ENCODE measurements at places on chromosomes 7 and 10.
A peak's percentile ranks its signal among the peaks of the same experiment; 100 is the strongest.

DNA sequence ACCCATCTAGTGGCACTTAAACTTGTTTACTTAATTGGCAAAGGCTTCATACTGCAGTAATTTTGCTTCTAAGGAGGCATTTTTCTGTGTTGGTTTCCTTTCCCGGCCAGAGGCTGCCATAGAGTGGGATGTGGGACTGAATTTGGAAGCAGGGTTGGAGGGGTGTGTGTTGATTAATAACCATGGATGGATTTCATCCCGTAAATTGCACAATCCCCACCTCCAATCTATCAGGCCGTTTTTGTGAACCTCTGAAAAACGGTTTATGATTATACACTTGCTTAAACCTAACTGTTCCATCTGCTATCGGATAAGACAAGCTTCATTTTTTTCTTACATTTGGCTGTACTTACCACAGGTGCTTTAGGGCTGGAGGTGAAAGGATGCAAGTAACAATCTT is 1.3 kb downstream of the TMEM60 start:
- no peak for DNase-seq

GRCh38 chr7:44284216-44284615 is 41.2 kb downstream of the CAMK2B start:
- no peak for DNase-seq

DNA sequence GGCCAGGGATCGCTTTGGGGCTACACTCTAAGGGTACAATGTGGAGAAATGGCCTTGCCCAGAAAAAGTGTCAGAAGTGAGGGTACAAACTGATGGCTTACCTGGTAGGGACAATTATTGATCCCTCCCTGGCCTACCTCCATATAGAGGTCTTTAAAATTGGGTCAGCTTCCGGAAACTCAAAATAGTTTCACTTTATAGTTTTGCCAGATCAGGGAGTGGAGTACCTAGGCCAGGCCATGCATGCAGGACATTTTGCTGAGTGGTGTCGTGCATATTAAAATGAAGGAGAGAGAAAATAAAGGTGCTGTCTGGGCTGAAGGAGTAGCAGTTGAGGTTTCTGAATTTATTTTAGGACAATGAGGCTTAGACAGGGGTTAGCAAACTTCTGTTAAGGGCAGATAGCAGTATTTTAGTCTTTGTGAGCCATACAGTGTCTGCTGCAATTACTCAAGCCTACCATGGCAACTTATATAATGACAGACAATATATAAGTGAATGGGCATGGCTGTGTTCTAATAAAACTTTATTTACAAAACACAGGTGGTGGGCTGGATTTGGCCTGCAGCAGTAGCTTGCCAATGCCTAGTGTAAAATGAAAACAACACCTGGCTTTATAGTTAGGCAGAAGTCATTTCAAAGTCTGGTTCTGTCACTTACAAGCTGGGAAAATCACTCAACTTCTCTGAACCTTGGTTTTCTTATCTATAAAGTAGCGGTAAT is 176.9 kb upstream of the AOAH start:
- DNase-seq, result no peak

DNA sequence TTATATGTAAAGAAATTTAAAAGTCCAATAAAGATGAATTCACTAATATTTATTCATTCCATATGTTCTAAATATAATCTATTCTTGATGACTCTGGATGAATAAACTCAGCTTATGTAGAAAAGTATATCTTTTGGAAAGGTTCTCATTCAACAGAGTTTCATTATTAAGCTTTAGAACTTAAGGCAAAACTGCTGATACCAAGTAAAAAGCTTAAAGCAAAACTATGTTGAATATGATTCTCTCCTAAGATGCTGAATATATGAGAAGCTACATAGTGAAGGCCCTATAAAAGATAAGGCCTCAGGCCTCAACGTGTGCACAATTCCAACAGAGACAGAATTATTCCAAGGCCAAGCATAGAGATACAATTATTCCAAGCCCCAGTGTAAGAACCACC is 30.8 kb downstream of the ZNF800 start:
- no peak for DNase-seq

DNA sequence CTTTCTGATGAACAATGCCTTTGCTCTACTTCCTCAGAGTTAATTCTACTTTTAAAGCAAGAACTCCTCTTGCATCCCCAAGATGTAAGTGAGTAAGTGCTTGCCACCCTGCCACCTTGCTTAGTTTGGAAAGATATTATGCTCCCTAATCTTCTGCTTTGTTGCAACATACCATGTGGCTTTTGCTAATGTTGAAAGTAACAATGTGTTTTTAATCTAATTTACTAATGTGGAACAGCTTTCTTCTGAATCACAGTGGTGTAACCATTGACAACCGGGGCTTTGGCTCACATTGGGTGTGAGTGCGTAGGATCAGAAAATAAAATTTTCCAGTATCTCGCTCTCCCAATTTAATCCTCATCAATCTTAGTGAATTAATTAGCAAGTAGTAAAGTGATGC is 254.1 kb upstream of the PTER start:
- no peak for DNase-seq

DNA sequence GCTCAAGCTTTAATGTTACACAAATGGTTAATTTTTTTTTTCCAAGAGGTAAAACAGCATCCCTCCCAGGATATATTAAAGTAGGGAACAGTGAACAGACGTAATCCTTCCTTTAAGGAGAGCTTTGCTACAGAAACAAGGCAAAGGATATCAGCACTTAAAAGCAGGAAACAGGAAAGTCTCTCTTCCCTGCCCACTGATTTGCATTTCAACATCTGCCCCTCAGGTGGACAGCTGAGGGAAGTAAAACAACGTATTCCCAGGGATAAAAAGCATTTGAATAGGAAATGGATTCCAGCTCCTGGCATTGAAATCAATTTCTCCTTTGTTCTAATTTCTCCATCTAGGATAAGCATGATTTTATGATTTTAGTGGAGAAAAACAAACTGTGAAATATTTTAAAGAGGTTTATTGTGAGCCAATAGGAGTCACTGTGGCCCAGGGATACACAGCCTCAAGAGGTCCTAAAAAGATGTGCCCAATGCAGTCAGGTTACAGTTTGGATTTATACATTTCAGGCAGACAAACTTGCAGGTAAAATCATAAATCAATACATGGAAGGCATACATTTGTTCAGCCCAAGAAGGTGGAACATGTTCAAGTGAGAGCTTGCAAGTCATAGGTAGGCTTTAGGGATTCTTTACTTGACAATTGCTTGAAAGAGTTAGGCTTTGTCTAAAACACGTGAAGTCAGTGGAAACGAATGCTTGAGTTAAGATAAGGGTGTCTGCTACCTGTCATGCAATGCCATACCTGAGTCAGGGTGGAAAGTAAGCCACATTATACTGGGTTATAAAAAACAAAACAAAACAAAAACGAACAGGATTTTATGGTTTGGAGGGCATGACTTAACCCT is 286.2 kb upstream of the VWC2 start:
- peak; percentile 36 for DNase-seq

DNA sequence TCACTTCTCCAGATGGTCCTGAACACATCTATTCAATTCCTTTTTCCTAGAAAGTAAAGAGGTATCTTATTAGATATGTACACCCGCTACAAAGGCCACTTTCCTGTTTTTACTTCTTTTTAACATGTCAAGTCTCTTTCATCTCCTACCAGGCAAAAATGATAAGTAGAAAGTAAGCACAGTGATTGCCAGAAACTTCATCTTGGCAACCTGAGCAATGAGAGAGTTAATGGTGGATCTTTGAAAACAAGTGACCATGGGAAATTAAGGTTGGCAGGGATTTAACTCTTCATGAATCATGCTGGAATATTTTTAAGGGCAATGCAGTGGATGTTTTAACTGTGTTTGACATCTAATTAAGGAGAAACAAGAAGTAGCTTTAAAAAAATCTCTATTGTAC is 2.7 kb downstream of the SEMA3A start:
- no peak for DNase-seq

- DNase-seq, result peak; percentile 57
Observed at GRCh38 chr7:43872406-43873110, 3.2 kb upstream of the MRPS24 start.

DNA sequence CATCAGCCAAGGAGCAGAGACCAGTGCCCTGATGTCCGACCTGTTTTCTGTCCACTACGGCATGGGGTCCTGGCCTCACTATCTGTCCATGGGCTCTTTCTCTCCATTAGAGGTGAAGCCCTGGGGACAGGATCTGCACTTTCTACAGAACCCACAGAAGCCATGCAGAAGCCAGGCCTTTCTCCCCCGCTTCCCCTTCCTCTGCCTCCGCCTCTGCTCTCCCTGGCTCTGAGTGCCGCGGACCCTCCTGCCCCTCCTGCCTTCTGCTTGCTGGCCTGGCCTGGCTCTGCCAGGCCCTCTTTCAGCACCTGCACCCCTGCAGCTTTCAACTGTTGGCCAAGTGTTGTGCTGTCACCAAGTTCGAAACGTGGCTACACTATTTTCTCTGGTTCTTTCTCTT is 439.8 kb upstream of the ZMIZ1 start:
- no peak for DNase-seq

DNA sequence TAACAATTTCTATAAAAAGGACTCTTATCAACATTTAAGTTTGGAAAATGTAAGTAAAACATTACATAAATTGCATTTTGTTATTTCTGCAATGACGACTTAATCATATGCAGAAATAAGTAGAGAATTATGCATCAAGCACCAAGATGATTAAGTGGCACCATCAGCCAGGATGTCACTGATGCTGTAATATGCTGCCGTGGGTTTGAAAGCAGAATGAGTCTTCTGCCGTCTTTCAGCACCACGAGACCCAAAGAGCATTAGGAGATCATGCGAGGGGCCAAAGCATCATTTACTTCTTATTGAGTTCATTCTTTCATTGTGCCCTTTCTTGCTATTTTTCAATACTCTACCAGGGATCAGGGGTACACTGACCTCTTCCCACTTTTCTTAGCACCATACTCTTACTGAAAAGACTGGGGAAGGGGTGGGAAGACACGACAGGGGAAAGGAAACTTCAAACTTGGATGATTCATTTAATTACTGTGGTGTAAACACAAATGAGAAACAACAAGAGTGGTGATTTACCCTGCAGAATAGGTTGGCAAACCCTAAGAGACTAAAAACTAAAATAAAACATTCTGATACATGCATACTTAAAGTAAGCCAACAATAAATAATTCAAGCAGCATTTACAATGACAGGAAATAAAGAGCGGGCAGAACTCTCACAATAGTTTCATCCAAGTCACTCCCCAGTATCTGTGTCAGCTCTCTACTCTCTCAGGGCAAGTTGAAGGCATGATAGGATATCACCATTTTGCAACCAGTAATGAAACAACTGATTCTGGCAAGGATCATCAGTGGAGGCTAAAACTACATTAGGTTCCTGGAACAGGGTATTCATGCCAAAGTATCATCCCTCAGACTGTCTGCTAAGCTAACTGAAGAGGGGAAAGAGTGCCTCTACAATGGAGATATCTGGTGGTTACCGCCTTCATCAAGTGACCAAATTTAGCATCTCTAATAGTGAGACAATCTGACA is 70.8 kb downstream of the CUL2 start:
- DNase-seq, result no peak

DNA sequence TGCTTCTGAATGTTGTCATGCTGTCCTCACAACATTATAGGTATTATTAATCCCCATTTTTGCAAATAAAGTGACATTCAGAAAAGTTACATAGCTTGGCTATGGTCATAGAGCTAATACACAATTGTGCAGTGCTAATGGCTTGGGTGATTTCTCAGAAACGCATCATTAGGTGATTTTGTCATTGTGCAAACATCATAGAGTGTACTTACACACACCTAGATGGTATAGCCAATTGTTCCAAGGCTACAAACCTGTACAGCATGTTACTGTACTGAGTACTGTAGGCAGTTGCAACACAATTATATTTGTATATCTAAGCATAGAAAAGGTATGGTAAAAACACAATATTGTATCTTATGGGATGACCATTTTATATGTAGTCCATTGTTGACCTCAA is 91.0 kb downstream of the BTAF1 start:
- DNase-seq, result no peak

DNA sequence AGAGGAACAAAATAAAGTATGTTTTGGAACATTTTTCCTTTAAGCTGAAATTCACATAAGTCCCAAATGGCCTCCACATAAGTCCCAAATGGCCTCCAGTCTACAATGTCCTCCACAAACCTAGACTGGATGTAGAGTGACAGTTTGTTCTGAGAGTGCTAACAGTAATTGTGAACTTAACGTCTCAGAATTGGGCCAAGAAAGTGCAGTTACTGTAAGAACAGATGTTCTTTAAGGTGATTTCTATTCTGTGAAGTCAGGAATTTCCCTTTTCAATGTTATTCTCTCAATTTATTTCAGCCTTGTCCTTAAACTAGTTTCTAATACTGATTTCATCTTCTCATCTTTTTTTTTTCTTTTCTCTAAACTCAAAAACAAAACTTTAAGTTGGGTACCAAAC is 188.7 kb upstream of the SEMA3E start:
- no peak for DNase-seq

GRCh38 chr10:106795619-106796018 is 368.9 kb downstream of the SORCS1 start:
- DNase-seq, result no peak

DNA sequence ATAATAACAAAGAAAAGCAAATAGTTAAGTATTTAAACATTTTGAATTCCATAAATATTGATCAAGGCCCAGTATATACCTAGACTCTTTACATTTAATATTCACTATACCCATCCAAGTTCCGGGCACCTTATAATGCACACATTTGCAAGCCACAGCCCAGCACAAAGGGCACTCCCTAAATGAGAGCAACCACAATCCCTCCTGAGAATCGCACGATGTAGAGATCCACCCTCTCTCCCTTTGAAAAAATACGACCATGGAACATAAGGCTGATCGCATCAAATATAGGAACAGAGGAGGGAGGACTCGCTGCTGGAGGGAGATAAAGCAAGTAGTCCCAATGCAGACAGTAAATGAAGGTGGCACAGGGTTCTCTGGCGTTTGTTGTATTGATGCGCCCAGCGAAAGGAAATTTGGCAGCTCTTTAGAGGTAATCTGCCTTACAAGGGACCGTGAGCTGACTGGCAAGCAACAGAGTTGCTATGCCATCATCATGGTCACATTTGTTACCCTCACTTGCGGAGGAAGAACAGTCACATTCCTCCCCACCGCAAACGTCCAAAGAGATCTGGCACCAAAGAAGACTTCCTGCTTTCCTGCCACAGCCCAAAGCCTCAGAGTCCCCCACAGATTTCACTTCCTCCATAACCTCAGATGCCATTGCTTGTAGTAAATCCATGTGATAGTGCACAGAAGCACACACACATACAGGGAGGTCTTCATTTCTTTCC is 16.1 kb upstream of the TAS2R40 start:
- DNase-seq, result no peak

DNA sequence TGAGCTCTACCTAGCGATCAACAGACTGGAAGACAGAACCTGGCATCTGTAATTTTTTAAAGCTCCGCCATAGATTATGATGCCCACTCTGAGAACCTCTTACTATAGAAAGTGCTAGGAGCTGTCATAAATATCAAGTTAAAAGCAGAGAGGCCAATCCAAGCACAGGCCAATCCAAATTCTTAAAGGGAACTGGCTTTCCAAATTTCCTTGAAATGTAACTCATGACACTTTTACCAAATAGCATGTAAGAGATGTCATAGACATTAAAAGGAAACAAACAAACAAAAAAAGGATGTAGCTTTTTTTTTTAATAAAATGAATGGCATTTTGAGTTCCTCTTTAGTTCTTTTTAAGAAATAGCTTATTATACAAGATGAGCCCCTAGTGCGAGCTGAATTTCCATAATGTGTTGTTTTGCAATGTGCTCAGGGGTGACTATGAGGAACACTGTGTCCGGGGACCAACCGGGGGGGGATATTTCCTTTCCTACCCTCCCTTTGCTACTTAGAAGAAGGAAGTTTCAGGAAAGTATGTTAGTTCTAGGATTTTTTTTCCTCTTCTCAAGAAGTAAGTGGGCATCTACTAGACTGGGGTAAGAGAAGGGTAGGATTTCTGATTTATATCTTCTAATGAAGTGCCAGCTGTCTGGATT is 23.7 kb upstream of the MRC1 start:
- no peak for DNase-seq
